ENCODE measurements at places on chromosomes 4 and X.

- peak; percentile 50 for DNase-seq
These were observed 53.1 kb upstream of the GLRA2 start for GRCh38 chrX:14476205-14476604.

GRCh38 chr4:72513227-72513626 lies 55.8 kb downstream of the ADAMTS3 start:
- no peak for DNase-seq

GRCh38 chrX:27675493-27675892 lies 85.3 kb downstream of the DCAF8L2 start:
- DNase-seq = no peak

GRCh38 chrX:120029354-120029753 lies 48.1 kb downstream of the RHOXF2B start:
- no peak for DNase-seq

GRCh38 chrX:41720125-41720779 lies 3.7 kb upstream of the GPR82 start:
- no peak for DNase-seq

- no peak for DNase-seq
These were observed 212.4 kb upstream of the PACRGL start for GRCh38 chr4:20487852-20488251.
